ENCODE measurements at places on chromosomes 16 and 17.

DNA sequence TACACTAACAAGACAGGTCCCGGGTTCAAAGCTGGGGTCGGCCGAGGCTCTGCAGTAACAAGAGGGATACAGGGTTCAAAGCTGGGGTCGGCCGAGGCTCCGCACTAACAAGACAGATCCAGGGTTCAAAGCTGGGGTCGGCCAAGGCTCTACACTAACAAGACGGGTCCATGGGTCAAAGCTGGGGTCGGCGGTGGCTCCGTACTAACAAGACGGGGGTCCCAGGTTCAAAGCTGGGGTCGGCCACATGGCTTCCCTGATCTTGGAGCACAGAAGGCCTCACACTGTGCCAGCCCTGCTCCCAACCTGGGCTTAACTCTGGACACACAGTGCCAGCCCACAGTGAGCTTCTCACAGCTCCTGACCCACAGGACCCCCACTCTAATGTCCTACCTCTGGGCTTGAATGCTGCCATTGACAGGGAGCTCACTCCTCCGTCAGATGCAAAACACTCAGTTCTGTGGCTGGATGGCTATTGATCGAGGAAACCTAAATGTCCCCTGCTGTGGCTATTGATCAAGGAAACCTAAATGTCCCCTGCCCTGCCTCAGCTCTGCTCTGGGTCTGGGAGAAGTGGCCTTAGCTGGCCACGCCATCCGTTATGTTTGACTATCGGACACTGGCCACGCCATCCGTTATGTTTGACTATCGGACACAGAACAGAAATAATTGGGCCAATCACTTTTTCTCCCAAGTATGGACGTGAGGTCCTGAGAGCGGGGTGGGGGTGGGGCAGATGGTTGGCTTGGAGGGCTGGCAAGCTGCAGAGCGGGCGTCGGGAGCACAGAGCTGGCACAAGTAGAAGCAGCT lies 54.6 kb upstream of the DOC2B start:
- no peak for DNase-seq

DNA sequence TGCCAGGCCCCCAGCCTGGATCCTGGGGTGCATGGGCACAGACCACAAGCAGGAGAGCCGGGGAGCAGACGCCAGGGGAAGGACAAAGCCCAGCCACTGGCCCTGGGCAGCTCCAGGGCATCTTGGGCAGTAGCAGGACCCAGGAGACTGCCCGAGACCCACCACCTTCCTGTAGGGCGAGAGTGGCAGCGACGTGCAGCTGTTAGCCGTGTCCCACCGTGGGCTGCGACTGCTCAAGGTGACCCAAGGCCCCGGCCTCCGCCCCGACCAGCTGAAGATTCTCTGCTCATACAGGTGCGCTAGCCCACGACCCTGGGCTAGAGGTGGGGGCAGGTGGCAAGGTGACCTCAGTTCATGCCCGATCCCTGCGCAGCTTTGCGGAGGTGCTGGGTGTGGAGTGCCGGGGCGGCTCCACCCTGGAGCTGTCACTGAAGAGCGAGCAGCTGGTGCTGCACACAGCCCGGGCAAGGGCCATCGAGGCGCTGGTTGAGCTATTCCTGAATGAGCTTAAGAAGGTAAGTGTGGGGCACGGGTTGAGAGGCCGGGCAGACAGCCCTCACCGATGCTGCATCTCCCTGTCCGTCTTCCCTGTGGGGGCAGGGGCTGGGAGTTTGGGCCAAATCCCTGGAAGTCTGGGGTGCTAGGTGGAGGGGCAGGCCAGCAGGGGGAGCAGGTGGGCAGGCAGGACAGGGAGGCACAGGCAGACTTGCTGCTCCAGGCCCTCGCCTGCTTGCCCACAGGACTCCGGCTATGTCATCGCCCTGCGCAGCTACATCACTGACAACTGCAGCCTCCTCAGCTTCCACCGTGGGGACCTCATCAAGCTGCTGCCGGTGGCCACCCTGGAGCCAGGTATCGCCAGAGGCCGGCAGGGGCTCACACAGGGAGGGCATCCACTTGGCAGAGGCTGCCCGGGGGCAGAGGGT lies 13.5 kb upstream of the SMIM5 start:
- no peak for DNase-seq

GRCh38 chr16:72467157-72467759 lies 295.3 kb upstream of the PMFBP1 start:
- DNase-seq, result peak; percentile 13

GRCh38 chr17:50221266-50221863 lies 19.9 kb upstream of the COL1A1 start:
- DNase-seq, result no peak

DNA sequence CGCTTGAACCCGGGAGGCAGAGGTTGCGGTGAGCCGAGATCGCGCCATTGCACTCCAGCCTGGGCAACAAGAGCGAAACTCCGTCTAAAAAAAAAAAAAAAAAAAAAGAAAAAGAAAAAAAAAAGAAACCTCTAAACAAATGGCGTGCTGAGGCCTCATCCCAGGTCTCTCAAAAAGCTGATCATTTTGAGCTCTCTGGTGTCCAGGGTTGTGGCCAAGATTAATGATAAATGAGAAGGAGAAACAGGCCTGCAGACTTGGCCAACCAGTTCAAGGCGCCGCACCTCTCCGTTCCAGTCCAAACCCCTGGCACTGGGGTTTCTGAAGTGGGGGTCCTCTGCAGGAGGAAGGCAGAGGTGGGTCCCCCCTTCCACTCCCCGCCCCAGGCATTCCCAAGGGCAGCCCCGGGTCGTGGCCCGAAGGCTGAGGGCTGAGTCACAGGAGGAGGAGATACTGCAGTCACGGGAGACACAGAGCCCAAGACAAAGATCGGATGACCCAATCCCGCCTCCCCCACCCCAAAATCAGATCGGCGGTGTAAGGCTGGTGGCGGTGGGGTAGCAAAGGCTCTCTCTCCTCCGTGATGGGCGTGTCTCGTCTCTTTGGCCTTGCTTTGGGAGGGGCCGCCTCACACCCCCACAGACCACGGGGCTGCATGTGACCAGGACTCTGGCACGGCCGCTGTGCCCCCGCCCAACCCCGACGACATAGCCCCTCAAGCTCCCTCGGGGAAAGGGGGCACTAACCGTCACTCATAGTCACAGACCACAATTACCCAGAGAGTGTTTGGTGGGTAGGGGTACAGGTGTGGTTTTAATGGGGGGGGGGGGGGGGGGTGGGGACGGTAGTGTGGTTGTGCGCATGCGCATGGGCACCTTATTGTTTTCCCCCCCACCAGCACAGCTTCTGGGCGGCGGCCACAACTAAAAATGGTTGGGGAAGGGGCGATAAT lies 1.1 kb downstream of the VAT1 start:
- peak; percentile 43 for DNase-seq

- DNase-seq, result no peak
Observed at GRCh38 chr17:58325976-58326468, 2.6 kb downstream of the TSPOAP1 start.

DNA sequence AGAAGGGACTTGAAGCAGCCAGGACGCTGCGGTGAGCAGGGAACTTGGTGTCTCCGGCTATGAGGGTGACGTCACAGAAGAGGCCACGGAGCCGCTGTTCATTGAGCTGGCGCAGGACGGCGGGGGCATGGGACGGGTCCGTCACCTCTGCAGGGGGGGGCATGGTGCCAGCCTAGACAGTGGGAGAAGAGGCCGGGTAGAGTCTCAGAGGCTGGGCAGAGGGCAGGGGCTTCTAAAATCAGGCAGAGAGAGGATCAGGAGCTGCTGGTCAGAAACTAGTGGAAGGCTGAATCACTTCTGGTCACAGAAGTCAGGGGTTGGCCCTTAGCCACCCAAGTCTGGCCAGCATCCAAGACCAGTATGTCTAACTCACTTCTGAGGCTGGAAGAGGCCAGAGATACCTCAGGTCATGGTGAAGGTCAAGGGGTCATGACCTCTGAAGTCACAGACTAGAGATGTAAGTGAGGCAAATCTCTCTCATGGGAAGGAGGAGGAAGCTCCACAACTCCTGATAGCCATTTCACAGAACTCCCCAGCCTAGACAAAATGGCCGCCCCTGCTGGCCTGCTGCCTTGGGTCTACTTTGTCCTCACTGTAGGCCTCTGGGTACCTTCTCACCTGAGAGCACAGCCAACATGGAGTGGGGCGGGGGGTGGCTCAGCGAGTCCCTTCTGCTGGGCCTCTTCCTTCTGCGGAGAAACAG lies 12.6 kb downstream of the ZBTB4 start:
- DNase-seq, result no peak

- no peak for DNase-seq
Observed at GRCh38 chr16:78675312-78675711, 575.9 kb downstream of the WWOX start.

- DNase-seq, result no peak
Observed at GRCh38 chr16:67548265-67549126, 13.8 kb upstream of the CTCF start.

GRCh38 chr17:51734462-51734861 lies 424.1 kb downstream of the CA10 start:
- DNase-seq, result no peak

- DNase-seq, result no peak
Observed at GRCh38 chr17:76420356-76421043, 32.5 kb downstream of the UBE2O start.

- no peak for DNase-seq
Observed at GRCh38 chr16:56915336-56916119, 16.4 kb upstream of the HERPUD1 start.

DNA sequence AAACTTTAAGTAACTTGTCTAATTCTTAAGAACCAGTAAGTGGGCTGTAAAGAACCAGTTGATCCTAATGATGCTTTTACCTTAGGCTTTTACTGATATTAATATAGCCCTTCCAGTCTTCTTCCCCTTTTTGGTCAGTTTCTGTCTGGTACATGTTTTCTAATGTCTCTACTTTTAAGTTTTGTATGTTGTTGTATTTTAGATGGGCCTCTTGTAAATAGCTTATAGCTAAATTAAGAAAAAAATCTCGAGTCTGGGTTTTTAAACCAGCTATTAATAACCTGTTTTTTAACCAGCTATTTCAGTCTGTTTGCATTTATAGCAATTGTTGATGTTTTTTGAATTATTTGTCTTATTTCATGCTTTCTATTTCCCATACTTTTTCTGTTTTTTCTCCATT lies 79.0 kb downstream of the PITPNC1 start:
- DNase-seq, result no peak

GRCh38 chr17:65783845-65784334 lies 222.4 kb upstream of the AXIN2 start:
- DNase-seq, result no peak

DNA sequence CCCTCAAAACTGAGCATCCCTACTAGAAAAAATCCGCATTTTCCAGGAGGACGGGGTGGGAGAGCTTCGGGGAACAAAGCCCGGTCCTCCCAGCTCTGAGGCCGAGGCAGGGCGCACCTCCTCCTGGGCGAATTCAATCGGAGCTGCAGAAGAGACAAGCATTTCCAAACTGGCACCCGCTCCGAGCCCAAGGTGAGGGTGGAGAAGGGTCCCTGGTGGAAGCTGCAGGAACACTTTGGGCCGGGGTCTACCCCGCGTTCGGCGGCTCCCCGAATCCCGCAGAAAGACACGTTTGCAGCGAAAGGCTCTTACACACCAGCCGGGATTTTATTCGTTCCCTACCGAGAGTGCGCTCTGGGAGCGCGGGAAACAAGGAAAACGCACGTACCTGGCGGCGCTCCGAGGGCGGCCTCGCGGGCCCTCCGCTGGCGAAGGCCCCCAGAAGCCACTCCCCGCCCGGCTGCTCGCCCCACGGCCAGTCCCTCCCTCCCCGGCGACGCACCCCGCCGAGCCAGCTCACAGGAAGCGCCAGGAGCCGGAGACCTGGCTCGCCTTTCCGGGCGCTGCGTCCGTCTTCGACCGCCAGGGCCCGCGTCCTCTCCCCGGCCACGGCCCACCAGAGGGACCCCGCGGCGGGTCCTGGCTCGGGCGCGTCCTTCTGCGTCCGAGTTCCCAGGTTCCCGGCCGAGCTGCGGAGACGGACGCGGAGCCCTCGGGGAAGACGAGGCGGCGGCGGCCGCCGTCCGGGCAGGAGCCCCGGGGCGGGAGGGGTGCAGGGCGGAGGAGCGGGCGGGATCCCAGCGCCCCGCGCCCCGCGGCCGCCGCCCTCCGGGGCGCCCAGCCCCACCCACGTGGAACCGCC lies 49.8 kb upstream of the BAHCC1 start:
- DNase-seq, result peak; percentile 39

DNA sequence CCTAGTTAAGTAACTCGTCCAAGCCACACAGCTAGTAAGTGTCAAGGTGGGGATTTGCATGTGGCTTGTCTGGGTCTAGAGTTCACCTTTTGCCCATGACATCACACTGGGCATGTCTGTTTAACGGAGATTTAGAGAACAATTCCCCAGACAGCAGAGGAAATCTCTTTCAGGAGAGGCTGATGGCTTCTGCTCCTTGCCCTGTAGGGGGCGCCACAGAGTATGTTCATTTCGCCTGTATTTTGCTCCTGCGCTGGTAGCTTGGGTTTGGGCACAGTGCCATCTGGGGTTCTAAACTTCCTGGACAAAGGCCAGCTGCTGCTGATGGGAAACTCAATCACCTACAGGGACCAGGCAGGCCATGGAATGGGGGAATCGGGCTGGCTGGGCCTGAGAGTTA lies 20.4 kb downstream of the OTOA start:
- DNase-seq, result peak; percentile 29

DNA sequence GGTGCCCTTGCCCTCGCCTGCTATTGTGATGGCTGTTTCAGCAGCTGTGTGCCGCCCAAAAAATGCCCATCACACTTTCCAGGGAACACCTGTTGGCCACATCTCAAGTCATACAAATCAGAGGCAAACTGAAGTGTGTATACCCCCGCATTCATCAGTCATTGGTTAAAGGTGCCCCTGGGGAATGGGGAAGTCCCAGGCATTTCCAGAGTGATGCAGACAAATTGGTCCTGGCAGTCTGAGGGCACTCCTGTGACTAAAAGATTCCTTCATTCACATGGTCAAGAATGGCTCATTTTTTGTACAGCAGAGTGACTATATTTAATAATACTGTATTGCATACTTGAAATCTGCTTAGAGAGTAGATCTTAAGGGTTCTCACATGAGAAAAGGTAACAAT lies 102.9 kb upstream of the TMEM97 start:
- no peak for DNase-seq

- DNase-seq, result peak; percentile 23
Observed at GRCh38 chr17:28741358-28742349, 2.2 kb upstream of the TRAF4 start.

DNA sequence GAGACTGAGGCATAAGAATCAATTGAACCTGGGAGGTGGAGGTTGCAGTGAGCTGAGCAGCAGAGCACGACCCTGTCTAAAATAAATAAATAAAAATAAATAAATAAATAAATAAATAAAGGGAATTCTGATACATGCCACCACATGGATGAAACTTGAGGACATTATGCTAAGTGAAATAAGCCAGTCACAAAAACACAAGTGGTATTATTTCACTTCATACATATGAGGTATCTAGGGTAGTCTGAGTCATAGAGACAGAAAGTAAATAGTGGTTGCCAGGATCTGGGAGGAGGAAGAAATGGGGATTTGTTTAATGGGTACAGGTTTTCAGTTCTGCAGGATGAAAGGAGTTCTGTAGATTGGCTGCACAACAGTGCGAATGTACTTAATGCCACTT lies 16.3 kb downstream of the PIPOX start:
- no peak for DNase-seq

Measured in CD4-positive, alpha-beta T cell treated with Interleukin-17A for 1 hour (primary cell).